Activated B cell treated with CpG ODN at 0.5 μM for 24 hours (primary cell): ENCODE measurements at places on chromosomes 2 and 18.

- no peak for DNase-seq
These were observed 114.0 kb upstream of the SLC35G4 start for GRCh38 chr18:11495441-11495840.

DNA sequence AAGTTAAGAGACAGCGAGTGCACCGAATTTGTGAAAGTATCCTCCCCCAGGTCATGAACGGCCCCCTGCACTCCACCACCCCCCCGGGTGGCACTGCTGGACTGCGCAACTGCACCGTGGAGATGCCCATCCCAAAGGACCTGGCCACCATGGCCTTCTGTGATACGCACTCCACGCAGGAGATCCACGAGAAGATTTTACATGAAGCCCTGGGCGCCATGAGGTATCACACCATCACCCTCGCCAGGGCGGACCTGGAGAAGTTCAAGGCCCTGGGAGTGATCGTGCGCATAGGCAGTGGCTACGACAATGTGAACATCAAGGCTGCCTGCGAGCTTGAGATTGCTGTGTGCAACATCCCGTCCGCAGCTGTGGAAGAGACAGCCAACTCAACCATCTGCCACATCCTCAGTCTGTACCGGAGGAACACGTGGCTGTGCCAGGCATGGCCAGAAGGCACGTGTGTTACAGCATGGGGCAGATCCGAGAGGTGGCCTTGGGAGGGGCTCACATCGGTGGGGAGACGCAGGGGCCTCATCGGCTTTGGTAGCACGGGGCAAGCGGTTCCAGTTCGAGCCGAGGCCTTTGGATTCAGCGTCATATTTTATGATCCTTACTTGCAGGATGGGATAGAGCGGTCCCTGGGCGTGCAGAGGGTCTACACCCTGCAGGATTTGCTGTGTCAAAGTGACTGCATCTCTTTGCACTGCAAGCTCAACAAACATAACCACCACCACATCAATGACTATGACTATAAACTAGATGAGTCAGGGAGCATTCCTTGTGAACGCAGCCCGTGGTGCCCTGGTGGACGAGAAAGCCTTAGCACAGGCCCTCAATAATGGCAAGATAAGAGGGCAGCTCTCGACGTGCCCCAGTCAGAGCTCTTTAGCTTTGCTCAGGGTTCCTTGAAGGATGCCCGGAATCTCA lies 290.8 kb upstream of the MC4R start:
- DNase-seq: no peak

DNA sequence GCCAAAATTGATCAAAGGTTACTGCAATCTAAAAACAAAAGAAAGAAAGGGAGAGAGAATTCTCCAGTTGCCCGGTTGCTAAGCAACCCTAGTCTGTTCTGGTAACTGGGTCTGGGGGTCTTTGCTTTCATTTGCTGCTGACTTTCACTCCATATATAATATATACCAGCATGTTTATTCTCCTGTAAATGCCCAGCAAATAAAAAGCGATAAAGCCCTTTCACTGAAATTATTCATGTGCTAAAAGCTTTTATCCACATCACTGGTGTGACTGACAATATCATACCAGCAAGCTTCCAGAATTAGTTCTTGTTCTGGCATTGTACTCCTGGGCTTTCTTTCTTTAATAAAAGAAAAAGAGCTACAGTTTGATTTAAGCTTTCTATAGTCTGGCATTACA lies 75.5 kb upstream of the ST8SIA3 start:
- no peak for DNase-seq

DNA sequence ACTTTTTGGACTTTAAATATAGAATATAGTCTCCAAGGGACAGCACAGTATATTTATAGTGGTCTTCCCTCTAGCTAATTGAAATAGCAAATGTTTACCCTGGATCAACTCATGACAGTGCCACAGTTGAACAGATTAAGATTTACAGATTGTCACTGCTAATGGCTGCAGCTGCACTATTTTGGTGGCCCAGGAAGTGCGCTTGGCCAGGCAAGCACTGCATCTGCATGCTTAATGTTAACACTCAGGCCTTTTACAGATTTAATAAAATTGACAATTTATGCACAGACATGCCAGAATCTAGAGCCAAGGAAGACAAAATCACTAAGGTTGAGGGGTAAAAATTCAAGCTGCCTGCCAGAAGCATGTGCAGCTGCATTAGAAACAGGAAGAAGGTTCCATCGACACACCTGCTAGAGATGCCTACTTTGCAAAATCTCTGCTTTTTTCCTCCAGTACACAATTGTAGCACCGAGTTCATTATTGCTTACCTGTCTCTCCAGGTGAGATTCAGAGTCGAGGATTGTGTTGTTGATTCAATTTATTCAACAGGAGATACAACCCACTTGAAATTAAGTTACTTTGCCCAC lies 1042.3 kb upstream of the NRXN1 start:
- no peak for DNase-seq

- no peak for DNase-seq
These were observed 134.9 kb upstream of the REV1 start for GRCh38 chr2:99624677-99625076.

DNA sequence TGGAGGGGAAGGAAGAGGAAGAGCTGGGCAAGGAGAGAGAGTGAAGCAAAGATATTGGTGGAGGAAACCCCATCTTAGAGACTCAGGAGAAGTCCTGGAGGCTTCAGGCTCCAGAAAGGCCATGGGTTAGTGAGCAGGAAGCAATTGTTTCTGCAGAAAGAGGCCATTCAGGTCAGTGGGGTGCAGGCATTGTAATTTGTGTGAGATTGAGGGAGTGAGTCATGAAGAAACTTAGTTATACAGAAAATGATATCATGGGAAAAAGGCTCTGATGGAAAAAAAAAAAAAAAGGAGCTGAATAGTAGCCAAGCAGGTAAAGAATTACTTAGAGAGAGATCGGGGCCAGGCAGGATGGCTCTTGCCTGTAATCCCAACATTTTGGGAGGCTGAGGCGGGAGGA lies 4.0 kb downstream of the EMILIN2 start:
- no peak for DNase-seq

- no peak for DNase-seq
These were observed 109.2 kb upstream of the OTX1 start for GRCh38 chr2:62941413-62941812.

DNA sequence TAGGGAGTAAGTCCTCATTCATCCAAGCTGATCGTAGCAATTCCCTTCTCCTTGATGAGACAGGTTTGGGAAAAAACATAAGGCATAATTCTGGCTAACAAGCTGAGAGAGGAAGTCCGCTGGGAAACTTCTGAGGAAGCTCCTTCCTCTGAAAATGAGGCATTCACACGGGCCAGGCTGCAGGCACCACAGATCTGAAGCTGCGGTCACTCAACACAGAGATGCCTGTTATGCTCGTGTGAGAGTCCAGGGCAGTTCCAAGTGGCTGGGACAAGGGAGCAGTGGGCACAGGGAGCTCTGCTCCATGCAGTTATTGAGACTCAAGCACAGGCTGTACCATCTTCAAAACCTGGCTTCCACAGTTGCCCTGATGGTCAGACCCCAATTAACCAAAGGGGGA lies 200.9 kb upstream of the ID2 start:
- DNase-seq: no peak
